ENCODE measurements at places on chromosomes 11 and 22. TPM values are rescaled to one million over a fixed set of nuclear protein-coding genes. Genes with fewer than 3 reads are reported as not detected.

The ADM2 gene
- 0.25 TPM for total RNA-seq

The DTX4 gene
- total RNA-seq = 49.6 TPM

- DNase-seq = no peak
These were observed 7.9 kb downstream of the RELT start for GRCh38 chr11:73384125-73384441.

DNA sequence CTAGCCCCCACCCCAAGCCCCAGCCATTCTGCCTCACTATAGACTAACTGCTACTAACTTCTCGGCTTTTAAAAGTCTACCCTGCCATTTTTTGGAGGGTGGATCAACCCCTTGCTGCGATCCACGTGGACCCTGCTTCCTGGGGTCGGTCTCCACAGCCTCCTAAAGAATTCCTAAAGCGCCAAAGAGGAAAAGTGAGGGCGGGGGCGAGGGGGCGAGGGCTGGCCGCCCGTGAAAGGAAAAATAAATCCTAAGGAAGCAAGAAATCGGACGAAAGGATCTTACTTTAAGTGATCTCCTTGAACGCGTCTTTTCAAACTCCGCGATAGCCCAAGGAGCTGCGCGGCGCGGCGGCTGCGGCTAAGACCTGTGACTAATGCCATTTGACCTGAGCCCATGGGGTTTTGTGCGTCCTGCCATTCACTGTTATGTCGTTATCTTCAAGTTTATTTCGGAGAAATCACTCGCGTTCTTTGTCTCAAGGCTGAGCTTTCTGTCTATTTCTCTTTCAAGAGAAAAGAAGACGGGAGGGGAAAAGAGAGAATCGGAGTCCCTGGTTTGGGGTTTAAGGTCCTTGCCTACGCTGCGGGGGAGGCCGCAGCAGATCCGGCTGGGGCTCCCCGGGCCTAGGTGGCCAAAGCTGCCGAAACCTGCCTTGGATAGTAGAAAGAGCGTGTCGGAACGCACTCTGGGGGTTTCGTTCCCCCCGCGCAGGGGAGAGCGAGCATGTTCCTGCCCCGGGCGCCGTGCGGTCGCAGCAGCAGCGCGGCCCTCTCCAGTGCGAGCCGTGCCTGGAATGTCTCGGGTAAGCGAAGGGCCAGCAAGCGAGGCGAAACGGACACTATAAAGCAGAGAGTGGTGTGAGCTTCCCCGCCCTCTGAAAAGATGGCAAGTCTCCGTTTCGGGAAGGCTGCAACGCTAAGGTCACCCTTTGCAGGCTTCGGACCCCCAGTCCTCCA, 2.8 kb upstream of the DBX1 start:
- no peak for DNase-seq

DNA sequence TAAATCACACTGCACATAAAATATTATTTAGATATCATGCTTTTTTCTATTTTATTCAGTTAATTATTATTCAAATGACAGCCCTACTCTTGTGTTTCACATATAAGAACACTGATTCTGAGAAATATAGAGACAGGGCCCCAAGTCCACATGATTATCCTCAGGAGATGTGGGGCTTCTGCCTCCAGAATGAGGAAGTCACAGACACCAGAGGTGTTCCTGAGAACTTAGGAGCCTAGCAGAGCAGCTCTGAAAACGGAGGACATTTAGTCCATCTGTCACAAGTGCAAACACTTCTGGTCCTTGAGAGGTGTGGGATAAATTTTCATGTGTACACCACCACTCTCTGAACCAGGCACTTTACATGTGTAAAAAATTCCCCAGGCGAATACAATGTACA, 26.2 kb downstream of the TRIM66 start:
- no peak for DNase-seq

DNA sequence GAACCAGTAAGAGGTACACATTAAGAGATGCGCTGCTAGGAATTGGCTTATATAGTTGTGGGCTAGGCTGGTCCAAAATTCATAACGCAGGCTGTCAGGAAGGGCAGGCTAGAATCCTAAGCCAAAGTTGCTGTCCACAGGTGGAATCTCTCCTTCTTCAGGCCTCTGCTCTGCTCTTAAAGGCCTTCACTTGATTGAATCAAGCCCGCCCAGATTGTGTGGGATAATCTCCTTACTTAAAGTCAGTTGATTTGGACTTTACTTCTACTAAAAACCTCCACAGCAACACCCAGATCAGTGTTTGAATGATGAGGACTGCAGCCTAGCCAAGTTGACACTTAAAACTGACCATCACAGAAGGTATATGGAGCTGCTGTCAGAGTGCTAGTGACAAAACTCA, 68.8 kb downstream of the LRRC32 start:
- DNase-seq = no peak

GRCh38 chr11:114746013-114746412, 67.7 kb downstream of the NXPE2 start:
- no peak for DNase-seq

The CAVIN3 gene
- 106 TPM for total RNA-seq

GRCh38 chr11:10594407-10594806, 25.9 kb upstream of the LYVE1 start:
- no peak for DNase-seq

- DNase-seq = no peak
These were observed 5.7 kb upstream of the TMEM41B start for GRCh38 chr11:9320047-9320446.

GRCh38 chr22:19635644-19636043, 78.7 kb upstream of the SEPTIN5 start:
- no peak for DNase-seq

- no peak for DNase-seq
These were observed 58.3 kb downstream of the GRIK4 start for GRCh38 chr11:120569861-120570260.

GRCh38 chr11:11959601-11960000, 48.8 kb downstream of the DKK3 start:
- DNase-seq = no peak

The OVOL1 gene
- not detected for total RNA-seq

DNA sequence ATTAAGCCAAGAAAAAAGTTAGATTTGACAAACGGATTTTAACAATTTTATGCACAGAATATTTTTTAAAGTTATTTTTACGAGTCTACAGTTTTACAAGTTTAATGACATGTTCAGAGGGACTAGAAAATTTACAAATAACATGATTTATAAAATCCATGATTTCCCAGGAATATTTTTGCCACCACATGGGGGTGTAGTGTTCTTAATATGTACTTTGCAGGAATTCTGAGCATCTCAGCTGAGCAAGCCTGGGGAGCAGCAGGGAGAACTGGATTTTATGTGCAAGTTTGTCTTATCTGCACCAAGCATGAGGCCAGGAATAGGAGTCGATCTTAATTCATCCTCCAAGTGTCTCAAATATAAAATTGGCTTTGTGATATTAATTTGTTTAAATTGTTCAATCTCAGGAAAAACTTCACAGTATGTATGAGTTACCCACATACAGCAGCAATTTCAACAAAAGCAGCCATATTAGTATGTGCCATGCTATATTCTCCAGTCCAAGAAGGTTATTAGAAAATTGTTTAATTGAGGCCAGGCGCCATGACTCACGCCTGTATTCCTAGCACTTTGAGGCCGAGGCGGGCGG, 826.3 kb downstream of the DLG2 start:
- no peak for DNase-seq

The APOL5 gene
- total RNA-seq = not detected

The KCNC1 gene
- total RNA-seq = not detected

DNA sequence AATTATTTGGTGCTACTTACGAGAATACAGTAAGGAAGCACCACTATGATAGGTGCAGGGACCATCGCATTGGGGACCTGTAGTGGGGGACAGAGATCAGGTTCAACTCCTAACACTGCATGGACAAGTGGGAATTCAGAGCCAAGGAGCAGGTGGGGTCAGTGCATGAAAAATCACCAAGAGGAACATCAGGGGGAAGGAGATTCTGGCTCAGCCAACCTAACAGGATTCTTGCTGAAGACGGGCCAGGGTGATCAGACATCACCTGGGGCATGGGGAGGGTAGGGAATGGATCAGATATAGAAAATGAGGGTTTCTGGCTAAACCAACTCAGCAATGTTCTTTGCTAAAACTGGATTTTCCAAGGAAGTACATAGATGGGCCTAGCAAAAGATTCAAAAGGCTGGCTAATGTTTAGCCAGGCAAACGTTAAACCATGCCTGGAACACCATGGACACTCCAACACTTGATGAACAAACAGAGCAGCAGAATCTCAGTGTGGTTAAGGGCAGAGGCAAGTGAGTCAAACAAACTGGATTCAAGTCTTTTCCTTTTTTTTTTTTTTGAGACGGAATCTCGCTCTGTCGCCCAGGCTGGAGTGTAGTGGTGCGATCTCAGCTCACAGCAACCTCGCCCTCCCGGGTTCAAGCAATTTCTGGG, 70.0 kb downstream of the MICAL3 start:
- no peak for DNase-seq

The OR52N4 gene
- not detected for total RNA-seq
